GOT3 (cell line): ENCODE measurements at places on chromosomes 11 and 22.

GRCh38 chr11:43547889-43548381, 132.6 kb upstream of the HSD17B12 start:
- no peak for DNase-seq

- peak; percentile 19 for DNase-seq
These were observed 3.7 kb downstream of the CATSPER1 start for GRCh38 chr11:66022401-66023185.

- no peak for DNase-seq
These were observed 41.2 kb downstream of the SYTL2 start for GRCh38 chr11:85769771-85770170.

GRCh38 chr11:125201525-125202141, 37.1 kb downstream of the PKNOX2 start:
- no peak for DNase-seq

DNA sequence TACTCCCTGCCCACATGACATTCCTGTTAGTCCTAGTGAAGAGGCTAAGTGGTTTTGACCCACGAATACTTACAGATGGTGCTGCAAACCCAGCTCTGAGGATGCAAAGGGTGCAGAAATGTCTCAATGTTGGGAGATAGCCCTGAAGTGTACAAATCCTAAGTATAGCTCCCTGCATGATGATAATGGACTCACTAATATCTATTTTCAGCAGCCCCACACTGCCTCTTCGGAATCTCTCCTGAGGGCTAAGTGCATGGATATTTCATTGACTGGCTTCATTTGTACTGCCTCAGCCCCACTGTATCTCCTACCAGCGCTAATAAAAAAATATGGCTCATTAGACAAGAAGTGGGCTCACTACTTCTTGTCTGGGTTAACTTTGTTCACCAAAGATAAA, 114.5 kb downstream of the KIRREL3 start:
- no peak for DNase-seq

DNA sequence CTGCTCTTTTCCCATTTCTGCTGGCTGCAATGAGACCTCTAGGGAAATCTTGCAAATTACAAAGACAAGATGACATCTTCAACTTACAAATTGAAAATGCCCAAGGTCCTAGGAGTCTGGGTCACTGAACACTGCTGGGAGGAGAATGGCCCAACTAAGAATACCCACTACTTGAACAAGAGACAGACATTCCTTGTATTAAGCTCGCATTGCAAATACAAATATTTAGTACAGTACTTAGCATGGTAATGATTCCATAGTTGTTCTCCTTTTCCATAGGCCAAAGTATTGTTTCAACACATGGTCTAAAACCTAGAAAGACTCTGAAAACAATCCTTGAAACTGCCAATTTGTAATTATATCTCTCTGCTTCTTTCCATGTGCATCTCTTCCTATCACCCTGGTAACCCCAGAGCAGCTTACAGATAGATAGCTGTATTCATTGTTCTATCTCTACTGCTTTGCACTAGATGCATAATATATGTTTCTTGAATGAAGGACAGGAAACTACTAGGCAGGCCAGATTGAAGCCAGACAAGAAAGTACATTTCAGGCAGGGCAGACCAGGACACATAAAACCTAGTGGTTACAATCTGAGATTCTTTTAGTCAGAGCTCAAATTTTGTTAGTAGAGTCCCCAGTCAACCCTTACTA, 1545.7 kb upstream of the TENM4 start:
- DNase-seq: no peak

- no peak for DNase-seq
These were observed 18.9 kb upstream of the CDC42EP2 start for GRCh38 chr11:65295571-65296341.

- no peak for DNase-seq
These were observed 639 bp downstream of the CRY2 start for GRCh38 chr11:45847911-45848316.
